Globus pallidus (tissue), 1 donor: ENCODE measurements at places on chromosomes 16 and 17.

DNA sequence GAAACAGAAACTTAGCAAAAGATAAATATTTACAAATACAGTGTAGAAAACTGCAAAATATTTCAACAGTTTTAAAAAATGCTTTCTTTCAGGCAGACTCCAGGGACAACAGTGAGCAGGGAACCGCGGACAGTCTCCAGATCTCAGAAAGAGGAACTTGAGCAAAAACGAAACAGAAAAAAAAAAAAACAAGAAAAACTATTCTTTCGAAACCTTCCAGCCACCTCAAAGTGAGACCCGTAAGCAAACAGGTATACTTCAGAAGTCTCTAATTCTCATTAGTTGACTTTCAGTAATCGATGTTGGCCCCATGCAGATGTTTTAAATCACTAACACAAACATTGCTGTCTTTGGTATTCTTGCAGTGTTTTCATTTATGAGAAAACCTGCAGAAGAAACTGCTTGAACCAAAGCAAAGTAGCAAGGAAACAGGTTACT, 15.7 kb upstream of the CCL1 start:
- no peak for DNase-seq

DNA sequence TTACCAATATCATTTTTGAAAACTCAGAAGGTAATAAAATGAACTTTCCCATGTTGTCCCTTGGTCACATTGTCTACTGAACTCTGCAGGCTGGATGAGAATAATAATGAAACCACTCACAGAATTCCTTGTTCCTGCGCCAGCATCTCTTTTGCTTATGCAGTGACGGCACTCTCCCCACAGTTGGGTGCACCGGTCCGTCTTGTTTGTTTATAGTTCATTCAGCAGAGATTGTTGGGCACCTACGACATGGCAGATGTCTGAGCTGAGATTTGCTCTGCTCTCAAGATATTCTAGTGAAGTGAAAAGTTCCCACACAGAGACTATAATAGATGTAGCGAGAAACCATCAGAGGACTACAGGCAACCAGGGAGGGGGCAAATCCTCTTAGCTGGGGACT, 375.7 kb upstream of the CDH11 start:
- peak; percentile 13 for DNase-seq

- no peak for DNase-seq
These were observed 415.0 kb upstream of the MAF start for GRCh38 chr16:80015566-80015965.

DNA sequence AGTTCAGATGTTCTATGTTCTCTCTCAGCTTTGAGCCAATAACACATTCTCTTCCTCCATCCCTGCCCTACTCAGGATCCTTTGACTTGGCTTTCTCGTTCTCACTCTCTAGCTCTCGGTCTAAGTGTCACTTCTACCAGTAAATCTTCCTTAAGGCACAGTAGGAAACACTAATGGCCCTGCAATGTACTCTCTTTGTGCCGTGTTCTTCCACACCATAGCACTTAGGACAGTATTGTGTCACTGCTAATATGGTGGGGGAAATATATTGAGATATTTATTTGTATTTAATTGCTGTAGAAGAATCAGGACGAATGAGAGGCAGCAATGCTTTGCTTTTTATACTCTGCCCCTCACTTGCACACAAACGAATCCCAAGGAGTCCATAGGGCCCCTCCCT, 493.1 kb downstream of the SHISA9 start:
- DNase-seq, result no peak

GRCh38 chr17:17325228-17325627, 22.1 kb downstream of the NT5M start:
- DNase-seq, result no peak

DNA sequence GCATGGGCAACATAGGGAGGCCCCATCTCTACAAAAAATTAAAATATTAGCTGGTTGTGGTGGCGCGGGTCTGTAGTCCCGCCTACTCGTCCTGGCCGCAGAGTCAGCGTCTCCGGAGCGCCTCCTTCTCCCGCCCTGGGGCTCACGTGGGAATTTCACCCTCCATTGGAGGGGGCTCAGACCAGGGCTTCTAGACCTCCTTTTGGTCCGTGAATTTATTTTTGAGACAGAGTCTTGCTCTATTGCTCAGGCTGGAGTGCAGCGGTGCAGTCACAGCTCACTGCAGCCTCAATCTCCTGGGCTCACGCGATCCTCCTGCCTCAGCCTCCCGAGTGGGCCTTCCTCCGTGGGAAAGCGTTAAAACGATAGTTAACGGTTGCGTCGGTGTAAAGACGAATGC, 394 bp upstream of the NME4 start:
- DNase-seq, result no peak

GRCh38 chr16:89334461-89334860, 117.0 kb downstream of the ZNF778 start:
- no peak for DNase-seq

GRCh38 chr17:17922070-17922614, 50.1 kb downstream of the TOM1L2 start:
- no peak for DNase-seq

DNA sequence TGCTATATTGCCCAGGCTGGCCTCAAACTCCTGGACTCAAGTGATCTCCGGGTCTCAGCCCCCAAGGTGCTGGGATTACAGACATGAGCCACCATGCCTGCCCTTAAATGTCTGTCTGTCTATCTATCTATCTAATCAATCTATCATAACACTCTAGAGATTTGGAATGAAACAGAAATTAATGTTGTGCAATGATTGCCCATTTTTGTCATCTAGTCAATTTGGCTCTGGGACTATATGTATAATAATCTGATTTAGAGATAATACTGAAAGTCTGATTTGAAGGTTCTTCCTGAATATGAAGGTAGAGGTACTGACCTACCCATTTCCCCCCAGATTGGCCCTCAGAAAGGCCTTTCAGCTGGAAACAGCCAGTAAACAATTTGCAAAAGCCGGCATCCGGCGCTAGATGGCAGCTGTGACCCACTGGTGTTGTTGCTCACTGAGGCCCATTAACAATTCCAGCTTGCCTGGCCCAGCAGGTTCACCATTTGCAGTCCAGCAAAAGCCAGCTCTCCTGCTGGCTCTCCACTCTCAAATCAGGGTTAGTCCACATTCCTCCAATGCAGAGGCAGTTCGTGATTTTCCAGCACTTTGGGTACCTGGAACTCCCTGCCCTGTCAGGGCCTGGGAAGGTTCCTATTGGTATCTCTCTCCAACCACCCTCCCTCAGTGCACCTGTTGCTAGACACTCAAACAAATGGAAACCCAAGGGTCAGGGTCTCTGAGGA, 22.9 kb upstream of the C16orf87 start:
- peak; percentile 87 for DNase-seq

DNA sequence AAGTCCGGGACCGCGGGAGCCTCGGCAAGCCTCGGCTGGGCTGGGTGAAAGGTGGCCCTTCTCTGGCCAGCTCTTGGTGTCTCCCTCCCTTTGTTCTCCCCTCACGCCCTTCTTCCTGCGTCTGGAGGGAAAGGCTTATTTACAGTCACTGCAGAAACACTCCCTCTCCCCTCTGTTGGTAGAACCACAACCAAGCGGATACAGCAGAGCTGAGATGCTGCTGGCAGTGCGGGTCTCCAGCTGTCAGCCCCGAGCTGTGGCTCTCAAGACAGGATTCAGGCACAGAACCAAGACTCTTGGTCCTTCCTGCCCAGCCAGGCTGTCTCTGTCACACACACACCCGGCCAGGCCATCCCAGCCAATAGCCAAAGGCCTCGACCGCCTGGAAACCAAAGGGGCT, 133.3 kb downstream of the ENGASE start:
- DNase-seq, result no peak

- no peak for DNase-seq
These were observed 5.2 kb downstream of the C17orf50 start for GRCh38 chr17:35765756-35766488.

DNA sequence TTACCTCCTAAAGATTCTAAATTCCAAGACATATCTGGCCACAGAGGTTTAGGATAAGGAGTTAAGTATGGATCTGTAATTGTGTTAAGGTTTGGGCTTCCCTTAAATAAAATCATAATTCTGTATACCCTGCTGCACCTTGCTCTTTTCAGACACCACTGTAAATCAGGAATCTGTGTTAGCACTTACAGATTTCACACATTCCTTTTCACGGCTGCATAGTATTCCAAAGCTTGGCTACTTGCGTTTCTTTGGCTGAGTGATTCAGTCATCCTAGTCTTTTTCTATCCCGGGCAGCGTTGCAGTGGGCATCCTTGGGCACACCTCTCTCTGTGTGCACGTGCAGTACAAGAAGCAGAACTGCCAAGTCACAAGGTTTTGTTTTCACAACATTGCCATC, 105.8 kb downstream of the SOCS1 start:
- no peak for DNase-seq

DNA sequence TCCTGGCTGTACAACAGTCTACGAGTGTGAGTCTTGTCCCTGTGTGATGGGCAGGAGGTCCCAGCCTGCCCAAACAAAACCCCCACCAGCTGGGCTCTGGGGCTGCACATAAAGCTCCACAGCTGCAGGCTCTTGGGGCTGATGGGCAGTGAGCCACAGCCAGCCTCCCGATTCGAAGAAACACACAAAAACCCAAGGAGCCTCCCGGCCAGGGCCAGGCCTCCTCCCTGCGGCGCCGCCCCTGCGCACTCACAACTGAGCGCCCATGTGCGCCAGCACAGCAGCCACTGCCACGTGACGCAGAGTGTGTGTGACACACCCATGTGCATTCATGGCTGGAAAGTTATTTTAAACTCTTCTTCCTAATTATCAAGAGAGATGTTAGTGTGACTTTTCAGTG, 30.6 kb upstream of the FAAP100 start:
- DNase-seq, result no peak

GRCh38 chr16:14464192-14464591, 165.9 kb downstream of the PARN start:
- no peak for DNase-seq

GRCh38 chr16:85524365-85524629, 88.8 kb upstream of the GSE1 start:
- no peak for DNase-seq

DNA sequence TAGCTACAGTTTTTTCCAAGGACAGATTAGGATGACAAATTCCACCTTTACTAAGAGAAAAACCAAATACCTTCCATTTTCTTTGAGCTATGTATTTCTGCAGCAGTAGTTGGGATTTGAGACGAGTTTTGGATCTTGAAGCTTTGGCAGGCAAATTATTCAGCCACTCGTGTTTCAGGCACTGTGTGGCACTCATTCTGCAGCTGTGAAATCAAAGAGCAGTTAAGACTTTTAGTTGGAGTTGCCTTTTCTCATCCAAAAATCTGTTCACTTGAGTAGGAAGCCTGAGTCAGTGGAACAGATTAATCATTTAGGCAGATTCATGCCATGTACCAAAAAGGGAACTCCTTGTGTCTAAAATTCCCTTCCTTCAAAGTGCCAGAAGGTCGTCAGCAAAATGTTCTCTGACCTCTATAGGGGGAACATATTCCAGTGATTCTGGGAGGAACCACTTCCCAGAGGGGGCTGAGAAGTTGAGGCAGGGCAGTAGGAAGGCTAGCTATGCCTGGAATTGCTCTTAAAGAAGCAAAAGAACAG, 20.1 kb downstream of the ORC6 start:
- no peak for DNase-seq

DNA sequence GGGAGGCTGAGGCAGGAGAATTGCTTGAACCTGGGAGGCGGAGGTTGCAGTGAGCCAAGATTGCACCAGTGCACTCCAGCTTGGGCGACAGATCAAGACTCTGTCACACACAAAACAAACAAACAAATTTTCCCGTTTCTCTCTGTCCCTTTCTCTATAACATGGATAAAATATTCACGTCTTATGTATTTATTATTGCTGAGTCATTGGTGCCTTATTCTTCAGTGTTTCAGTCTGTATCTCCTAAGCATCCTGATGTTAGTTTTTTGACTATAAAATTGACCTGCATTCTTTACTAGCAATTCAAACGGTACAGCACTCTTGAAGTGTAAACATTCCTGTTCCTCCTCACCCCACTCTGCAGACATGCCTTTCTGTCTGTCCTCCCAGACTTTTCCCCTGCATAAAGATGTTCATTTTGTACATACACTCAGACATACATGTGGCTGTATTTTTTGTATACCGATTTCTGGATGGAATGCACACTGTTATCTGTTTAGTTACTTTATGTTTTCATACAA, 16.4 kb downstream of the DHODH start:
- DNase-seq, result no peak

GRCh38 chr17:66755101-66755943, 79.6 kb upstream of the CACNG5 start:
- no peak for DNase-seq

DNA sequence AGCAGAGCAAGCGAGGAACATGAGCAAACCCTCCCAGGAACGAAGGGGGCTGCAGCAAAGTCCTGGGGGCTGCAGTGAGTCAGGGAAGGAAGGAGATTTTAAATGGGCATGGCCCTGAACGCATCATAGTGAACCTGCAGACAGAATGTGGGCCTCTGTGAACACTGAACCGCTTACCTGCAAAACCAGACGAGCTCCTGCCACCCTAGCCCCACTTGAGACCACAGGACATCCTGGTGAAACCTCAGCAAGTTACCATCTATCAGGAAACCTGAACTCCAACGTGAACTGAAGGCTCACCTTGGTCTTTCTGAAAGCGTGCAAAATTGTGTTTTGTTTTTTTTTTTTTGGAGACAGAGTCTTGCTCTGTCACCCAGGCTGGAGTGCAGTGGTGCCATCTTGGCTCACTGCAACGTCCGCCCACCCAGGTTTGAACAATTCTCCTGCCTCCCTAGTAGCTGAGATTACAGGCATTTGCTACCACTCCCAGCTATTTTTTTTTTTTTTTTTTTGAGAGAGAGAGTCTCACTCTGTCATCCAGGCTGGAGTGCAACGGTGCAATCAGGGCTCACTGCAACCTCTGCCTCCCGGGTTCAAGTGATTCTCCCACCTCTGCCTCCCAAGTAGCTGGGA, 30.8 kb downstream of the FANCA start:
- no peak for DNase-seq

GRCh38 chr16:48507886-48508285, 102.1 kb downstream of the N4BP1 start:
- DNase-seq, result no peak

GRCh38 chr17:68184816-68185436, 62.9 kb upstream of the AMZ2 start:
- DNase-seq, result no peak
